Liver (tissue), 10 donors: ENCODE measurements at places on chromosomes 3 and 15. TPM values are rescaled to one million over a fixed set of nuclear protein-coding genes. Genes with fewer than 3 reads are reported as not detected.

Gene CHRFAM7A
- 0.37 TPM for total RNA-seq

Gene SLC38A3
- 98.1 TPM for total RNA-seq

DNA sequence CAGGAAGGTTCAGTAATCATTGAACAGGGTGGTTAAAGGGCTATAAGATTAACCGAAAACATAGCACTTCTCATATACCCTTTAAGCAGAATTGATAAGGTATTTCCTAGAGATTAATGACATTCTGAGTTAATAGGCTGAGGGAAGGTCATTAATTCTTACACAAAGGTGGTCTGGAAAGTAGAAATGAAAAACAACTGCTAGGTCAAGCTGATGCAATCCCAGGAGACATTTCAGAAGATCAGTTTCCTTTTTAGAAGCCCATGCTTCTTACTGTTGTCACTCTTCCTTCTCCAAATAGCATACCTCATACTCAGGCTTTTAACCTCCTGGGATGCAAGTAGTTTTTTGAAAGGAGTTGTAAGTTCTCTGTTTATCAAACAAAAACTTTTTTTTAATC is 8.8 kb downstream of the FILIP1L start:
- DNase-seq, result no peak

- no peak for DNase-seq
These were observed 382.7 kb upstream of the NPAP1 start for GRCh38 chr15:24292837-24293236.

Gene ROBO2
- total RNA-seq, result 19.4 TPM

Gene ONECUT1
- total RNA-seq, result 14.1 TPM

DNA sequence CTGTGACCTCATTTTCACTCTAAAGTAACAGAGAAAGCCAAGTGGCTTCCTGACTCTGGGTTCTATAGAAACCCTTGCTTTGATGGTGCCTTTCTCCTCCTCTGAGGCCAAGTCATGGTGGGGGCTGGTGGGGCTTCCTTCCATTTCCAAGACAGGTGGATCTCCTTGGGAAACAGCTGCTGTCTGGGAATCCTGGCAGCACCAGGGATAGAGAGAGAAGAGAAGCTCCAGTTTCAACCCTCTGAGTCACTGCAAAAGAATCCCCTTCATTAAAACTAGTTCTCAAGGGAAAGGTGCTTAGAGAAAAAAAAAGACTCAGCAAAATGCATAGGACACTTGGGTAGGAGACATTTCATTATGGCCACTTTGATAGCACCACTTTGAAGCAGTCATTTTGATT is 614.4 kb downstream of the FHIT start:
- DNase-seq, result no peak

DNA sequence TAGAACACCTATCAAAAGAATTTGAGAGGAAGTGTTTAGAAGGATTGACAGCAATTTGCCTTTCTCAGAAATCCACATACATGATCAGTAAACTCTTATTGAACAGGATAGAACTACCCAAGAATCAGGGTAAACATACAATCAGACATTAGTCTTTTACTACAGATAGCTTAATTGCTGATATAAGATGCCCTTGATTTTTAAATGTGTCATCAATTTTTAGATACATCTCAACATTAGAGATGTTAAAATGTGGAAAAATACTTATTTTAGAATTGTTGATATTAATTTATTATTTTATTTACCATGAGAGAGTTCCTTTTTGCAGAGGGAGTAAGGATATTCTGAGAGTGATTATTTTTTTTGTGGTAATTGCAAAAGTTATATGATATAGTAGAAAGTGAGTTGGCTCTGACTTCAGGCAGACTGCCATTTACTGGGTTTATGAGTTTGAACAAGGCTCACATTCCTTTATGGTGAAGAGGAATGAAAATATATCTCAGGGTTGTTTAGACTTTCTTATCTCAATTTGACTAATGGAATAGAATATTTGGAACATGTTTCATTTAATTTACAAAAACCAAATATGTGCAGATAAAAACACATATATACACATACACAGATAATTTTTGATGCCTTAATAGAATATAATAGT is 302.8 kb upstream of the GOLIM4 start:
- no peak for DNase-seq

DNA sequence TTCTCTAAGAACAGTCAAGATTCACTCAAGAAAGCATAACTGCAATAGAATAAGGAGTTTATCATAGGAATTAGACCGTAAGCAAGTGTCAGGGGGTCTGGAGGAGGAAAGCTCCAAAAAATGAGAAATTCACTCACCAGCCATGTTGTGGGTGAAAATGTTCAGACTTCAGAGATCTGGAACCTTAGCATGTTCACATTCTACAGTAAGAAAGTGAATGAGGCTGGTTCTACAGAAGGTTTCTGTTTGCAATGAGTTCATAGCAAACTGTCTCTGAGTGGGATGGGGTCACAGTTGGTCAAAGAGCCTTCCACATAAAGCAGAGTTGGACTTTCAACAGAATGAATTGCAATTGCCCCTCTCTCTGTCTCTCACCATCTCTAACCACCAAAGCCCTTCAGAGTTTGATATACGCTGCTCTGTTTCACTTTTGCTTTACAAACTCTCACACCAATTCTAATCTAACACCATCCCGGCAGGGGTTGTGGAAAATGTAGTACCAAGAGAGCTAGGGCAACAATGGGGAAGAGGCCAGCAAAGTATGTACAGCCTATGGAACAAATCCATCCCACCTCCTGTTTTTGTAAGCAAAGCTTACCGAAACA is 581.8 kb upstream of the UBE2E2 start:
- no peak for DNase-seq

DNA sequence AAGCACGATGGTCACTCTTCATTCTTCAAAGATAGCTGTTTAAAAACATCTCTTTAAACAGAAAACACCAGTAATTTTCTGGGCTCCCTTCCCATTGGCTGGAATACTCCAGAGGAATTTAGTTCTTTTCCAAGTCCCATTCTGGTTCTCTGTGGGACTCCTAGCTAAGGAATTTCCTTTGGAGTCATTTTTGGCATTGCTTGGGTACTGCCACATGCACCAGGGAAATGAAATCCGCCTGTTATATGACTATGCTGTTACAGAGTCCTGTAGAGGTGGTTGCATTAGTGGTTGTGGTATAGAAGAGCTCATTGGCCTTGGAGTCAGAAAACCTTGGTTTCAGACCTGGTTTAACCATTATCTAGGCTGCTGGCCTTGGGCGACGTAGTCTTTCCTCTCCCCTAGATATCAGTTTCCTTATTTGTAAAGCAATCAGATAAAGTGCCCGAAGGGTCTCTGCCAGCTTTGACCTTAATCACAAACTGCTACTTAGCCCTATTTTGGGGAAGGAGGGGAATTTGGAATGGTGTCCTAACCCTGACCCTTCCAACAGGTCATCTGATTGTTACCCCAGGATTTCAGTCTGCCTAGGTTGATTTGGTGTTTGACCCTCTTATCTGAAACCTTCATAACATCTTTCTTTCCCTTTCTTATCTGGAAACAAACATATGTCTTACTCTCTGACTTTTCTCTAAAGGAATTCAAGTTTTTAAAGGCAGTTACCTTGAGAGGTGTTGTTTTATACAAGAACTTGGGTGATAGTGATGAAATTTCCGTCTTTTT is 13.4 kb downstream of the RTP1 start:
- DNase-seq, result no peak
